ENCODE measurements at places on chromosomes 16 and 17.
A peak's percentile ranks its signal among the peaks of the same experiment; 100 is the strongest.

GRCh38 chr16:84268291-84269040 is 26.2 kb upstream of the WFDC1 start:
- DNase-seq, result no peak

DNA sequence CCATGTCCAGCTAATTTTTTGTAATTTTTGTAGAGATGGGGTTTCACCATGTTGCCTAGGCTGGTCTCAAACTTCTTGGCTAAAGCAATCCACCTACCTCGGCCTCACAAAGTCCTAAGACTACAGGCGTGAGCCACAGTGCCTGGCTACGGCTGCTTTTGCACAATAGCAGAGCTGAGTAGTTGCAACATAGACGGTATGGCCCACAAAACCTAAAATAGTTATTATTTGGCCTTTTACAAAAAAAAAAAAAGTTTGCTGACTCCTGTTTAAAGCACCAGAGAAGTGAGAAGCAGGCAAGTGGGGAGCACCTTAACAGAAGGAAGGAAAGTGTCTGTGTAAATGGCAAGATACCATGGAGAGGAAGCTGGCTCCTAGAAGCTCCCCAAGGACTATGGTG is 5.3 kb upstream of the HSF5 start:
- no peak for DNase-seq

- no peak for DNase-seq
These were observed 2.4 kb upstream of the RHBDF1 start for GRCh38 chr16:74747-75334.

DNA sequence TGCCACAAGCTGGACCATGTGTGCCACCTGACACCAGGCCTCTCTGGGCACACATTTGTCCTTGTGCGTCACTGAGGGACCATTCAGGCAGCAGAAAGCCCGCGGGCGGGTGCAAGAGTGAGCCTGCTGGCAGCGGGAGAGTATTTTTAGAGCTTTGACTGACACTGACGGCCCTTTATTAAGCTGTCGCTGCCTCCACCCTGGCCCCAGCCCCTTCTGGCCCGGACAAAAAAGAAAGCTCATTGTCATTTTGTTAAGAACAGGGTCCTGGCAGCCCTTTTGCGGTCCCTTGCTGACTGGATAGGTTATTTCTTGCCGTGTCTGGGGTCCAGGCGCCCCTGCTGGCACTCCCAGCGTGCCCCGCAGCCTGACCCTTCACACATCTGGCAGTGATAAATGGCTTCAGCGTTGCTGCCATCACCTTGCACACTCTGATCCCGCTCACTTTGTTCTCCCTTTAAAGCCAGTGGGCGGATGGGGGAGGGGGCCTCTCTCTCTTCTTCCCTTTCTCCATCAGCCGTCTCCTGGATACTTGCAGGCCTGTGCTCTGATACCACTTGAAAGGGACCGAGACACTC is 78.4 kb upstream of the NKD1 start:
- DNase-seq, result no peak

- no peak for DNase-seq
These were observed 235.8 kb downstream of the MAP2K4 start for GRCh38 chr17:12256380-12256995.

DNA sequence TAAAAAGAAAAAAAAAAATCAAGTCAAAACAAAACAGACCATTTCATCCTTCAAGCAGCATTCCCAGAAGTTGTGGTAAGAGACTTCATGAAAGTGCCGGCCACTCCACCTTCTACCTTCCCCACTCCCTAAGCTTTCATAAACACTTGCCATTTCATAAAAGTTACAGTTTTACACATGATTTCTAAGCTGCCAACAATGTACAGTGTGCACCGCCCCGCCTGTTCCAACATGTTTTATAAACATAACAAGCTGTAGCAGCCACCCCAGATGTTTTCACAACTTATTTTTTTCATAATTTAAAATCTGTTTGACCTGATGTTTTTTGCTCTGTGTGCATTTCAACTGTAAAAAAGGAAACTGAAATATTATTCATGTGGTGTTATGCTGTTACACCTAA is 608.1 kb downstream of the TOX3 start:
- DNase-seq, result no peak

GRCh38 chr17:74212209-74212912 is 1.0 kb upstream of the TTYH2 start:
- peak; percentile 56 for DNase-seq

- no peak for DNase-seq
These were observed 9.4 kb downstream of the MAP3K3 start for GRCh38 chr17:63631626-63632025.

GRCh38 chr17:77861981-77862645 is 96.4 kb upstream of the TNRC6C start:
- no peak for DNase-seq

GRCh38 chr16:25035494-25036405 is 20.6 kb upstream of the ARHGAP17 start:
- no peak for DNase-seq

Measured in left hindlimb (tissue), 1 donor.